ENCODE measurements at places on chromosomes 13 and 19.
A peak's percentile ranks its signal among the peaks of the same experiment; 100 is the strongest.

DNA sequence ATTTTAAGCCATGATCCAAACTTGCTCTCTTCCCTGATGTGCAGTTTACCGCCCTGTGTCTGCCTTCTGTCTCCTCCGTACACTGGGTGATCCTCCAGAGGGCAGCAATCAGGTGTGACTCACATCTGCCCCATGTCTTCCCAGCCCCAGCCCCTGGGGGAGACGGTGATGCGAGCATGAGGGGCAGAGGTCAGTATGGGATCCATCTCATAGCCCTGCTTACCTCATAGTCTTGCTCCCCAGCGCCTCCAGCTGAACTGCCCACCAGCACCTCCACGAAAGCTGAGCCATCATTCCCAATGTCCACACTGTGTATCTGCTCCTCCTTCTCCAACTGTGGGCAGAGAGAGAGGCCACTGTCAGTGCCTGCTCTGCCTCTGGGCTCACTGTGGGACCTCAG, 14.6 kb downstream of the XRCC1 start:
- no peak for DNase-seq

DNA sequence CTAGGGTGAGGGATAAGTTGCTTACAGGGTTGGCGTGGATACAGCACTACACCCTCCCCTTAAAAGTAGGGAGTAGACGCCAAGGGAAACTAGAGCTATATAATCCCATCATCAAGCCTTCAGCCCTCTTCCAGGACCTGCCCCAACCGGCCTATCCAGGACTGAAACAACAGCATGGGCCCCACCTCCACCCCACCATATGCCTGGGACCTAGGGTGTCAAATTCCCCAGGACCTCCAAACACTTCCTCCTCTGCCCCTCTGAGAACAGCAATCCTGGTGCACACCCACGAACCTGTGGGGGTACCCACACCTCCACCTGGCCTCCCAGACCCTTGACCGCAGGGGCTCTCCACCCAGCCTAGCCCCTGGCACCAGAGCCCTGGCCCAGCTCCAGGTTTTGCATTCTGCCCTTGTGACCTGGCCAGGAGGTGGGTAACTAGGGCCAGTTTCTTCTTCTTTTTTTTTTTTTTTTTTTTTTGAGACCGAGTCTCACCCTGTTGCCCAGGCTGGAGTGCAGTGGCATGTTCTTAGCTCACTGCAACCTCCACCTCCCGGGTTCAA, 1.4 kb upstream of the CYP2F1 start:
- no peak for DNase-seq

- no peak for DNase-seq
Observed at GRCh38 chr13:112252804-112253590, 123.2 kb upstream of the SPACA7 start.

DNA sequence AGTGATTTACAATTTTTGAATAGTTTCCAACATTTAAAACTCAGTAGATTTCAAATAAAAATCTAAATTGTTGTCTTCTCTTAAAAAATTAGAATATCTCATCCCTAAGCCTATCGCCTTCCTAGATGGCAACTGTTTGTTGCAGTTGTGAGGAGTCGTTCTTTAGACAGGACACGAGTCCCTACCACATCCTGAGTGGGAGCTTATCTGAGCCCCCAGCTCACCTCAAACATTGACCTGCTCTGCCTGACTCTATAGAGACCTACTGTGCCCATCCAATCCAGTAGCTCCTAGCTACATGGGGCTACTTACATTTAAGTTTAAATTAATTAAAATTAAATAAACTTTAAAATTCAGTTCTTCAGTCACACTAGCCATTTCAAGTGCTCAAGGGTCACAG, 434.7 kb downstream of the FOXO1 start:
- no peak for DNase-seq

- no peak for DNase-seq
Observed at GRCh38 chr13:99990126-99990977, 8.8 kb downstream of the ZIC2 start.

GRCh38 chr19:4439243-4439642, 18.4 kb downstream of the UBXN6 start:
- DNase-seq, result no peak

DNA sequence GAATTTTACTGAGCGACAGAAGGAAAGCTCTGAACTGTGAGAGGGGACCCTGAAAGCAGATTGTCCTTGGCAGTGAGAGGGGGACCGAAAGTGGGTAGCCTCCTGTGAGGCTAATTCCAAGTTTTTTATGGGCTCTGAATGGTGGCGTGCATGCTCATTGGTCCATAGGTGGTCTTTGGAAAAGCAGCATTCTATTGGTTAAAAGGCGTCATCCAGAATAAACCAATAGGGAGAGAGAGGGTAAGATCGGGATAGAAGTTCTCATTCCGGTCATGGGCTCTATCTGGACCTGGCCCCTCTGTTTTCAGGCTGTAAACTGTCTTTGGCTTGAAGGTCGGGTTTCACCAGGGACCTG, 539.8 kb upstream of the PCDH9 start:
- DNase-seq, result no peak

- no peak for DNase-seq
Observed at GRCh38 chr19:15463861-15464371, 428 bp downstream of the RASAL3 start.

DNA sequence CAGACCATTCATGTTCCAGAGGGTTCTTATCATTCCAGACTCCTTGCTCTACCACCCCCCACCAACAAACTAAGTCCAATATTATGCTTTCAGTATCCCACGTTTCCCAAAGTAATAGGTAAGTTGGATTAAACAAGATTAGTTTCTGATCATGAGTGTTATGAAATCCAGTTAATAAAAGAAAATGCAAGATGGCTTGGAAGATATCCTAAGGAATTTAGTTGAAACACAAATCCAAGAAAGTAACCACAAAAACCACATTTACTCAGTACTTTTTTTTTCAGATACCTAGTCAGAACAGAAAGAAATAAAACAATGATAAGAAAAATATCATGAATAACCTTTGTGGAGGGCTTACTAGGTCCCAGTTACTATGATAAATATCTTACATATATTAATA, 119.4 kb upstream of the MIR17HG start:
- DNase-seq, result no peak

DNA sequence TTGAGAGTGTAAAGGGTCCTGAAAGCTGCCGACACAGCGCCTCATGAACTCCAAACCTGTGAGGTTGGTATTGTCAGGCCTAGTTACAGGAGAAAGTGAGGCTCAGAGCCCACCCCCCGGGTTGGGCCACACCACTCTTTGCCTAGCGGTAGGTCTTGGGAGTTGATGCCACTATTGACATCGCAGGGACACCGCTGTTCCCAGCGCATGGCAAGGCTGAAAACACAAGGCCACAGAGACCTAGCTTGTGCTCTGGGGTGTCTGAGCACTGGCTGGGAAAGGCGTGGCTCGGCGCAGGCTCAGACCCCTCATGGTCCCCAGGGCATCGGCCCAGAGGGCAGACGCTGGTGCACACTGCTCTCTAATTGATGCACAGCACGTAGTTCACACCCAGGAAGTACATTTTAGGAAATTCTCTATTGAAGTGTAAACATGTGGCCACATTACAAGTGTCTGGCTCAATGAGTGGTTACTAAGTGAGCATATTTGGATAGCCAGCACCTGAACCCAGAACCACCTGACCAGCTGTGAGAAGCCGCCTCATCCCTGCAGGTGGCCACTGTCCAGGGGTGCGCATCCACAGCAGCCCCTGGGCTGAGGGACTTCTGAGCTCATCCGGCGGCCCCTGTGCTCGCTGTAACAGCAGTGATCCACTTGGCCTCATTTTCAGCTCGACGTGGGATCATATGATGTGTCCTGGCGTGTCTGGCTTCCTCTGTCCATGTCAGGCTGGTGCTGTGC, 27.3 kb downstream of the UPF1 start:
- no peak for DNase-seq

DNA sequence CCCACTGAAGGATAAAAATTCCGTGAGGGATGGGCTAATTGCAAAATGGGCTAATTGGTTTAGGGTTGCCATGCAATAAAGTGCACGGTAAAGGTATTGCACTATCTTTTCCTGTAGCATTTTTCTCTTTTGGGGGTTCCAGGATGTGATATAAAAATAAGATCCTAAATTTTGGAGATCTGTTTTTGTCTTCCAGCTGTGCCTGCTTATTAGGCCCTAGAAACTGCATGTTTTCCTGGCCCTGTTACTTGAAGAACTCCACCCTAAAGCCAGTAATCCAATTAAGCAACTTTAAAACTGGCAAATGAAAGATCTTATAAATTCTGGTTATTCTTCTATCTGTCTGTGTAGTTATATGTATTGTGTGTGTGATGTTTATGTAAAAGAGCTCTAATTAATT, 2489.6 kb downstream of the PCDH9 start:
- DNase-seq, result no peak

GRCh38 chr13:53240401-53241025, 211.9 kb downstream of the OLFM4 start:
- no peak for DNase-seq

- DNase-seq, result no peak
Observed at GRCh38 chr19:13187419-13187818, 37.2 kb downstream of the IER2 start.

- no peak for DNase-seq
Observed at GRCh38 chr19:51760697-51761356, at the start of gene FPR2. Gene FPR2 (plus strand): TSS chr19:51761180. CDS start chr19:51768659, 7,479 bp downstream.

GRCh38 chr13:112079696-112080095, 12.7 kb downstream of the SOX1 start:
- DNase-seq, result no peak

DNA sequence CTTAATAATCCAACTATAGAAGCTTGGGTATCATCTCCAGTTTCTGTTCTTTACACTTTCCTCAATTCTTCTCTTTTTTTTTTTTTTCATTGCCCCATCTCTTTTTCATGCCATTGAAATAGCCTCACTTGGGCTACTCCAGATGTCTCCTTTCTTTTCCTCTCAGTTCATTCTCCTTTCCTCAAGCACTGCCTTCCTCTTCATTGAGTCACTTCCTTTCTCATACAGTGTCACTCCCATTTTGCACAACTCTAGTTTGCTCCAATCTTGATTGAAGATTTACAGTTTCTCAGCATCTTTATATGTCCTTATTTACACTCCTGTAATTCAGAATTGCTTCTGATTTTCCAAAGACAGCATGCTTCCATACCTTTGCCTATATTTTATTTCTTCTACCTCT, 61.3 kb downstream of the IPO5 start:
- DNase-seq, result peak; percentile 81

- no peak for DNase-seq
Observed at GRCh38 chr19:57438925-57439324, 3.8 kb downstream of the ZNF749 start.

DNA sequence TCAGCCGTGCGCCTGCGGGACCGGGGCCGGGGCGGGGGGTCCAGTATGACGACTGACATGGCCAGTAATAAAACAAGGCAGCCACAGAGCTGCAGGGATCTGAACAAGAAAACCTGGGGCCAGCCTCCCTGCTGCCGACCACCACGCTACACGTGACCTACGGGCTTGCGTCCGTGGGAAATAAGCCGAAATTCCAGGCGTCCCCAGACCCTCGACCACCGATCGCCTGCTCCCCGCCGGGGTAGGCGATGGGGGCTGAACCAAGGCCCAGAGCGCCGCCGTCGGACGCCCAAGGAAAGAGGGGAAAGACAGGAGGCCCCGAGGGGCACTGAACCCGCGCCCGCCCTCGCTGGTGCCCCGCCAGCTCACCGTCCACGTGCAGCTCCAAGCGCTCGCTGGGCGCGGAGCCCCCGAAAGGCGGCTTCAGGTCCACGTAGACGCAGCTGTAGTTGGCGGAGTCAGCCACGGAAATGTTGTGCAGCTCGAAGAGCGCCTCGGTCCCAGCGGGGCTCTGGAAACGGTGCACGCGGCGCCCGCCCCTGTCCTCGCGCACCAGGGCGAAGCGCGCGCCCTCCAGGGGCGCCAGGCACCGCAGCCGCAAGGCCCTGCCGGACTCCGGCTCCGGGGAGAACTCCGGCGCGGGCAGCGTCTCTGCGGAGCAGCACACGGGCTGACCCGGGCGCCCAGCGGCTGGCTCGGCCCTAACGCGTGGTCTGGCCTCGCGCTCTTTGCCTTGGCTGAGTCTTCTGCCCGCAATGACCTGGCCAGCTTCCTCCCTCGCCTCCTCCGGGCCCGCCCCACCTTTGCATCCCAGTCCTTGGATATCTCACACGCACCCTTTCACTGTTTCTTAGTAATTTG, 3.1 kb downstream of the A1BG start:
- no peak for DNase-seq

GRCh38 chr19:3039641-3040077, 10.6 kb upstream of the TLE2 start:
- no peak for DNase-seq

- peak; percentile 10 for DNase-seq
Observed at GRCh38 chr13:47598340-47598911, 402.6 kb downstream of the SUCLA2 start.

DNA sequence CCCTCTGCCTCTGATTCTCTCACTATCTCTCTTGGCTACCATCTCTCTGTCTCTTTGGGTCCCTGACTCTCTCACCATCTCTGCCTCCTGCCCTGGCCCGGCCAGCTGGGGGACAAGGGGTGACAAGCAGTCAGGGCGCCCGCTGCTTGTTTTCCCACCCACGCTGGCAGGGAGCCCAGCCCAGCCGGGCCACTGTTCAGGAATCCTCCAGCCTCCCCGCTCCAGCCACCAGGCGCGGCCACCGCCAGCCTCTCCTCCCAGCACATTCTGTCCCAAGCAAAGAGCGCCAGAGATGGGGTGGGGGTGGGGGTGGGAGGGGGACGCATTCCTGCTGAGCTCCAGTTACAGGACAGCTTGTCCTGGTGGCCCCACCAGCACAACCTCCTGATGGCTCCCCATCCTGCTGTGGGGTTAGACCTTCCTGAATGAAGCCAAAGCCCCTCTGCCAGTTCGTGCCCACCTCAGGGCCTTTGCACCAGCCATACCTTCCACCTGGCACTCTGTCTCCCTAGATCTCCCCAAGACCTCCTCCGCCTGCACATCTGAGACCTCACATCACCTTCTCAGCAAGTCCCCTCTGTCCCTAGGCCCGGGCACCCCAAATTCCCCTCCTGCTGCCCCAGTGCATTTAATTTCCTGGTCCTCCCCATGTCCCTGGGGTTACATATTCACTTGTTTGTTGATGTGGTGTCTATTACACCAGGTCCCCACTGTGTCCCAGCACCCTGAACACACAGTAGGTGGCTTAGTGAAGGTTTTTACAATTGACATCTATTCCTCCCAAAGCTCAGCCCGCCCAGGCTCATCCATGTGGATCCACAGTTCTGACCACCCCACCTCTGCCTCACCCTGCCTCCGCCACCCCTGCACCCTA, 12.5 kb downstream of the ARRDC2 start:
- peak; percentile 23 for DNase-seq

GRCh38 chr19:16386619-16387240, 62.1 kb downstream of the KLF2 start:
- DNase-seq, result peak; percentile 48

DNA sequence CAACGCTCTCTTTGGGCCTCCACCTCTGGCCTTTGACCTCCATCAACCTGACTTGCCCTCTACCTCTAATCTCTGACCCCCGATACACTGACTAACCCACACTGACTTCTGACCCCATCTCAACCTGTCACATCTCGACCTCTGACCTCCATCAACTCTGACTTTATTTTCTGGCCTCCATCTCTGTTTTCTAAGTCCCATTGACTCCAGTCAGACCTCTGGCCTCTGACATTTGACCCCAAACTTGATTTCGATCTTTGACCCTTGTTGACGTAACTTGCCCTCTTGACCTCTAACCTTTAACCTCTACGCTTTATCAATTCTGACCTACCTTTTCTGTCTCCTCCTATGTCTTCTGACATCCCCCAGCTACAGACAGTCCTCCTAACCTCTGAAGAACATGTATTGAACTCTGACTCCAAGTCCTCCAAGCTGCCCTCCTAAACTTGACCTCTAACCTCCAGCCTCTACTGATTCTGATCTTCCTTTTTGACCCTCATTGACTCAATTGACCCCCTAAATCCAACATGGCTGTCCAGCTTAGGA, 780 bp downstream of the ACP4 start:
- no peak for DNase-seq

All from fibroblast of skin of abdomen (primary cell).